Activated T-helper 1 cell treated with anti-CD3 and anti-CD28 coated beads, Interleukin-2, amount 50 U/mL, for 16 hours (primary cell): ENCODE measurements at places on chromosomes 2 and 18.

GRCh38 chr2:23402205-23402740 lies 17.3 kb downstream of the KLHL29 start:
- DNase-seq = no peak

DNA sequence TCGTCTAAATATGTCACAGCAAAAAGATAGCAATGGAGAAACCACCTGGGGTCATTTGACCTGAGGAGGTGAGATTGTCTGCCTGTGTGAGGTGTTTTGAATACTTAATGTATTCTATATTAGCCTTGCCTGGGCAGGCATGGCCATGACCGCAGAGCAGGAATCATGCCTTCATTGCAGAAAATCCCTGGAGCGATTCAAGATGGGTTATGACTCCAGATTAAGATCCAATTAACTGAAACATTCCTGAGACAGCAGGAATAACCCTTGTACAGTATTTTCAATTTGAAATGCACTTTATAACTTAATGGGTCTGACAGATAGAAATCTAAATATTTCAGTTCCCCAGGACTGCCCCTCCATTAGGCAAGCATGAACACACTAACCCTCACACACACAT lies 227.3 kb upstream of the RAB6C start:
- DNase-seq = no peak

- no peak for DNase-seq
Measured at GRCh38 chr18:51278045-51278649, 80.7 kb upstream of the MEX3C start.

DNA sequence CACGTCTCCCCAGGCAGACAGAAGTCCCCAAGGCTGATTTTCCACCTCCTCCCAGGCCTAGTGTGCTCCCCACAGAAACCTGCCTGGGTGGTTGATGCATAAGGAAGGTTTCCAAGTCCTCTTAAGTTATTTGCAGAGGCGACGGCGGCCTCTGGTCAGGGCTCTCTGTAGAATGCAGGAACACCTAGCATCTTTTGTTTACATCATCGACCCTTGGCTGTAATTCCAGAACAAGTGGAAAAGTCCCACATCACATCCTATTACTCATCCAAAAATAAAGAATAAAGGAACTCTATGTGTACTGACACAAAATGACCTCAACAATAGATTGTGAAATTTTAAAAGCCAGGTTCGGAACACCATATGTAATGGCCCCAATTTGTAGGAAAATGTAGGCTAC lies 211.1 kb downstream of the ALPK2 start:
- DNase-seq = no peak

DNA sequence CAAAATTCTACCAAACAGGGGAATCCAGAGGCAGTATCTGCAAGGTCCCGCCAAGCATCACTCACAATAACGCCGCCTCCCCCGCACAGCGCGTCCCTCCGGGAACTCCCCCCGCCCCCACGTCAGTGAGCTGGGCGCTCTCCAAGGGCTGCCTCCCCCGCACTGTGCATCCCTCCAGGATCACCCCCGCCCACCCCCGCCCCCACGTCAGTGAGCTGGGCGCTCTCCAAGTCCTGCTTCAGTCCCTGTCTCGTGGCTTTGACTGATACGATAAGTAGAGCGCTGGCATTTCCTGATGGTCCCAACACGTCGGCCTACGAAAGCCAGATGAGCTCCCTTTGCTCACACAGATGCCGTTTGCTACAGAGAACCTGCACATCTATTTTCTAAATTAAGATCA lies 130.7 kb upstream of the TPO start:
- no peak for DNase-seq
